ENCODE measurements at places on chromosomes 11 and 22.
A peak's percentile ranks its signal among the peaks of the same experiment; 100 is the strongest.

DNA sequence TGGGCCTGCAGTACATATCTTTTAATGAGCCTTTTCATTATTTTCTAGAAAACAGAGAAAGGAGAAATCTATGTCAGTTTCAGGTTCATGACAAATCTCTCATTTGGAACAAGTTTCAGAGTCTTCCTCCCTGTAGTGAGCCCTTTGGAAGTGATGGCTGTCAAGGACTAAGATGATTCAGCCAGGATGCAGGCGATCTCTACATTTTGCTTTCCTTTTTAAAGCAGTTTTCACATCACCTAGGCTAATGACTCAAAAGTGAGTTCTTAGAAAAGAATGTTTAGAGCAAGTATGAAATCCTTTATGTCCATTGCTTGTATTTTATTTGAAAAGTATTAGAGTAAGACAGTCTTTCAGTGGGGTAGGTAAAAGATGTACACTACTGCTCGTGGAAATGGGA, 130.1 kb downstream of the TRPC6 start:
- no peak for DNase-seq

DNA sequence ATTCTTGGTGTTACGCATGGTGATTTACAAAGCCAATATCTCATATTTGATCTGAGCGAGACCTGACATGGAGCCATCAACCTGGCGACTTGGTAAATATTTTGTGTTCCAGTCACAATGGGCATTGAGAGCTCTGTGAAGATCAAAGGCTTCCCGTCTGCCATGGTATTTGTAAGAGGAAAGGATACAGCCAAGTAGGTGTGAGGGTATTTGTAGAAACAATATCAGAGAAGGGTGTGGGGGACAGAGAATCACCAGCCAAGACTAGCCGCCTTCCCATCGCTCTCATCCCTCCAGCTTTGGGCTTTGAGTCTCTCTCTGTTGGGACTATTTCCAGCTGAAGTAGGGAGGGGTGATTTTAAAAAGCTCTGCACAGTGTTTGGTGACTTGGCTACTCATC, 173.4 kb upstream of the BDNF start:
- DNase-seq, result no peak

DNA sequence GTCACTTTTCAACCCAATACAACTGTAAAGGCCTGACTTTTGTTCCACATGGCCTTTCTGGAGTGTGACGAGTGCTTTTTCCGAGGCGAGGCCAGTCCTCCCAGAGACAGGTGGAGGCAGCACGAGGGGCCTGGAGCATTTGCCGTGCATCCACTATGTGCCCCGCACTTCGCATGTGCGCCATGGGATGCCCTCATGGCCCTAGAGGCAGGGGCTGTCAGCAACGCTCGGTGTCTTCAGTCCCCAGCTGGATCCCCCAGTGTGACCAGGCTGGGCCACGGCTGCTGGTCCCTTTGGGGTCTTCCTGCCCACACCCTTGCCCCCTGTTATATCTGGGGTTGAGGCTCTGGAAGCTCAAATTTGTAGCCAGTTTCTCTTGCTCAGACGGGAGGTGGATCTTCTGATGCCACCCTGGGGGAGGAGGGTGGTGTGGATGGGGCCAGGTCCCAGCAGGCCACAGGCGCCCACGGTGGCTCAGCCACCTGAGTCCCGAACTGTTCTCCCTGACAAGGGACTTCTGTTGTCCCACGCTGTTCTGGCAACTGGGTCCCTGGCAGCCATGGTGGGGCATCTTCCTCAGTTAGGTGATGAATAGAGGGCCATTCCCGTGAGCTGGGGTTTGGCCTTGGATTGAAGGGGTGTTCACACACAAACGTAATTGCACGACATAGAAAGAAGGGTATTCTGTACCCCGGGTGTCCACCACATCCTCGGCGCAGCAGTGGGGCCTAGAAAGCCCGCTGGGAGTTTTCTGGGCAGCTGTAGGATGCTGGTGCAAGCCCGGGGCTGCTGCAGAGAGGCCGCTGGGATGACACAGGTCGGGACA, 100.9 kb downstream of the CTTN start:
- peak; percentile 29 for DNase-seq

GRCh38 chr11:13015753-13016152, 6.6 kb downstream of the RASSF10 start:
- DNase-seq, result no peak

- no peak for DNase-seq
Measured at GRCh38 chr22:40210818-40211217, 33.1 kb downstream of the TNRC6B start.

DNA sequence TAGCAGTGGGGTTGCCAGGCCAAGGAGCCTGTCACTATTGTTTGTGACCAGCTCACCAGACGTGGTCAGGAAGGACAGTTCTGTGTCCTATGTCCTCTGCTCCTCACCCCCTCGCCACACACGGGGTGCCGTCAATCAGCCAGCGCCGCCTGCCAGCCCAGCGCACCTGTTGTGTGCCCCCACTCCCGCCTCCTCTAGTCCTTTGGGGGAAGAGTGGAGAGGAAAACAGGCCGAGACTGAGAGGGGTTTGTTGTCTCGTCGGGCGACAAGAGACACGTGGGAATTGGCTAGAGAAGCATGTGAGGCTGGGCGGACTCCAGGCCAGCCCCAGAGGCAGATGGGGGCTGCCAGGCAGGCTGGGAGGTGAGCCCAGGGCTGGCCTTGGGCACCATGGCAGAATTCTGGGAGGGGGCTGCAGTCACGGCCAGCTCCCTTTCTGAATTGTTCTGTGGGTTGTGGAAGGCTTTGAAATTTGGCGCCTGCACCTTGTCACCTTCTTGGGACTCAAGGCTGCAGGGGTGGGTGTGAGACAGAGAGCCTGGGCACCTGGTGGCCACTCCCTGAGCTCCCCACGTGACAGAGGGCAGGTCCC, 3.1 kb upstream of the KCNQ1OT1 start:
- DNase-seq, result peak; percentile 10

- peak; percentile 43 for DNase-seq
Measured at GRCh38 chr11:126318574-126319373, 14.9 kb downstream of the DCPS start.

- DNase-seq, result no peak
Measured at GRCh38 chr22:46545086-46545792, 7.8 kb upstream of the CELSR1 start.

- DNase-seq, result peak; percentile 49
Measured at GRCh38 chr11:43282607-43283440, 29.0 kb upstream of the API5 start.

- no peak for DNase-seq
Measured at GRCh38 chr11:86810288-86810687, 9.9 kb downstream of the PRSS23 start.

- no peak for DNase-seq
Measured at GRCh38 chr22:40326905-40327735, 19.2 kb upstream of the ADSL start.

DNA sequence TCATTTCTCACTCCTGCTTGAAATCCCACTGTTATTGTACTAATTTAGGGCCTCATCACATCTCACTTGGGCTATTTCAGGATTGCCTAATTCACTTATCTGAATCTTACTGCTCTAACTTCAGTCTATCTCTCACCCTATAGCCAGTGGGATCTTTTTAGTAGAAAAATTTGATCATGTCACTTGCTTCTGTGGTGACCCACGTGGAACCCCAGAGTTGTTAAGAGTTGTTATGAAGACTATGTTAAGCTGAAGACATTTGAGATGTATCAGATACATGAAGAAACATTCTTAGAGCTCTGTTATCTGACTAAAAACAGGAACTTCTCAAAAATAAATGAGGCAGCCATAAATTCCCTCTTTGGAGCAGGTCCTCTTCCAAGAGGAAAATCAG, 1375.6 kb upstream of the TENM4 start:
- no peak for DNase-seq

DNA sequence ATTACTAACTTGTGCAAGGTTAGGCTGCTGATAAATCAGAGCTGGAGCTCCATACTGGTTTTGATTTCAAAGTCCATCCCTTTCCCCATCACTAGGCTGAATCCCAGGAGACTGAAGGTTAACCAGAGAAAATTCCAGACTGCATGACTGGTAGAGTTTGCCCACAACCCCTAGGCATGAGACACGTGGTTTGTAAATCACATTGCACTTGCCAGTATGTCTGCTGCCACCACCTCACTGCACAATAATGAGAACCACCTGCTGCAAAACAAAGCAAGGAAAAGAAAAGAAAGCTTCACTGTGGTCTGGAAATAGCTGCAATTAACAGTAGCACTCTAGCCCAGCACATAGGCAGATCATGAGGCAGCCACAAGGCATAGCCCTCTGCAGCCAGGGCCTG, 67.6 kb upstream of the NTM start:
- DNase-seq, result no peak

- DNase-seq, result no peak
Measured at GRCh38 chr11:14331476-14332136, 27.4 kb downstream of the RRAS2 start.

DNA sequence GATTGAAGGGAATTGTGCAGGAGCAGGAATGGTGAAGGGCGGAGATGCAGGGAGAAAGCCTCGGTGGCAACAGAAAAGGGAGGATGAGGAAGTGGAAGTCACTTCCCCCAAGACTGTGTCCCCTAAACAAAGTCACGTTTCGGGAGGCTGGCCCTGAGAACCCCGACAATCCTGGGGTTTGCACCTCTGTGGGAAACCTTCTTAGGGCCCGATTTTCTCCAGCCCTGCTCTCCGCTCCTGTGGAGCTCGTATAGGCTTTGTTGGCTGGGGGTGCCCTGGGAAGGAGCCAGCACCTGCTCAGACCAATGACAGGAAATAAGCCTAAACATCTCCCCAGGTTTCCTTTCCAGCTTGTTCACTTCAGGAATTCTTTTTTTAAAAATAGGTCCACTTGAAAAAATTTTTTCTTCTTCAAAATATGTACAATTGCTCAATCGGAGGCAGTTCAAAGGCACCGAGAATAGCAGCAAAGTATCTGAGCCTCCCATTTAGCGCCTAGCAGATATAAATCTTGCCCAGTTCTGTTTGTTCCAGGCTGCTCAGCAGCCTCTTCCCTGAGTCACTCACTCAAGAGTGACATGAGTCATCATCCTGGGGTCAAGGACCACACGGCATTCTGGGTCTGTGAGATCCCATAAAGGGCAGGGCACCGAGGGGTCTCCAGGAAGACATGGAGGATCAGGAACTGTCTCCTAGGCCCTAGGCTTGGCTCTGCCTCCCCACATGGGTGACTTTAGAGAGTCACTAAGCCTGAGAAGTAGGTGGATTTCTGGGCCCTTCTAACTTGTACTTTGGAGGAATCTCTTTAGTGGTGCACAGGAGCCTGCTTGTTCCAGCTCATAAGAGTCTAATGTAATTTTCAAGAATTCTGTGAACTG, 34.0 kb downstream of the IRAG1 start:
- no peak for DNase-seq

DNA sequence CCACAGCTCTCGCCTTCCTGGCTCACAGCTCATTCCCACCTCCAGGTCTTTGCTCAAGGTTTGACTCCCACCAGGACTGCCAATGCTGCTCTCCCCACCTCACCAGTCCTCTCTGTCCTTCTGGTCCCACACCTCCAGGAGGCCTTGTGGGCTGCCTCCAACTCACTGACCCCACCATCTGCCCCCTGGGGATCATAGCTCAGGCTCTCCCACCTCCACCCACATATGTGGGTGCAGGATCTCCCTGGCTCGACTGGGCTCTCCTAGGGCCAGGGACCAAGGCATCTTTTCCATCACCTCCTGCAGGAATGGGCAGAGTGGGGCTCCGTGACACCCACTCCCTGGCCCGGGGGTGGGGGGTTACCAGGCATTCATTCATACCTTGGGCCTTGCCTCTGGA, 13.8 kb upstream of the SSTR3 start:
- DNase-seq, result no peak

- DNase-seq, result no peak
Measured at GRCh38 chr11:25180187-25180586, 683.3 kb downstream of the LUZP2 start.

- peak; percentile 49 for DNase-seq
Measured at GRCh38 chr11:12179531-12179930, 69.1 kb downstream of the MICAL2 start.

DNA sequence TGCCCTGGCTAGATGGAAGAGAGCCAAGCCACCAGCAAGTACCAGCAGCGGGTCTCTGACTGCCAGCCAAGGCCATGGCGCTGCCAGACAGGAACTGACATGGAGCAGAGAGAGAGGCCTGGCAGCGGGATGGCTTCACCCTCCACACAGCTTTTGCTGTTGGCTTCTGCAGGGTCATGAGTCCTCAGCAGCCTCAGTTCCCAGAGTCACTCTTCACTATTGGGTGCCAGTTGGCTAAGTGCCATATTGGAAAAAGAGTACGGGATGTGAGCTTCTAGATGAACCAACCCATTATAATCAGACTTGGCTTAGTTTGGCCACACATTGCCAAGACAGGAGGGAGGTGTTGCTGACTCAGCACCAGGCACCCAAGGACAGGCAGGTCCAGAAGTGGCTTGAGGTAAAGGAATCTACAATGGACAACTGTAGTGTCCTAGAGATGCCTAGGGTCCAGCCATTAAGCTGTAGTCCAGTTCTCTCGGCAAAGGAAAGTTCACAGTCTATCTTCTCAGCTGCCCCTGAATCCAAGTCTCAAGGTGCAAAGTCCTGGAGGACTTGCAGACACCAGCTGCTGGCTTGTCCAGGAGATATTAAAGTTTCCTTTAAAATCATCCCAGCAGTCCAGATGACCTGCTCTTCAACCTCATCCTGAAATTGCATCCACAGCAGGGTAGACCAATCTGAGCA, 40.7 kb upstream of the POU2AF1 start:
- peak; percentile 49 for DNase-seq

- DNase-seq, result no peak
Measured at GRCh38 chr11:117189941-117190544, 9.1 kb upstream of the TAGLN start.

GRCh38 chr22:46086577-46087335, 63.6 kb upstream of the PPARA start:
- DNase-seq, result peak; percentile 54
